ENCODE measurements at places on chromosomes 4 and X.
A peak's percentile ranks its signal among the peaks of the same experiment; 100 is the strongest.

DNA sequence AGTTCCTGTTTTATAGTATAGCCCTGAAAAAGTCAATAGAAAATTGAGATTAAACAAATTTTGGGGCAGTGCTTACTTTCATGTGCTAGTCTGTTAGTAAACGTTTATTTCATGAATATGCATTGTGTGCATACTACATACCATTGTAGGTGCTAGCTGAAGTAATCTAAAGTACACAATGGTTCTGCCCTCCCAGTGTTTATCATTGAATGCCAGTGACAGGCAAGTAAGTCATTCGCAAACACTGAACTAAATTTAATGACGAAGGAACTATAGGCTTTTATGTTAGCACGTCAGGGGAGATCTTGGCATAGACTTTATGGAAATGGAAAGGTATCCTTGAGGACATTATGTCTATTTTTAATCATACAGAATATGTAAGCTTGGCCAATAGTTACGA, 426.9 kb upstream of the EPHA5 start:
- no peak for DNase-seq

DNA sequence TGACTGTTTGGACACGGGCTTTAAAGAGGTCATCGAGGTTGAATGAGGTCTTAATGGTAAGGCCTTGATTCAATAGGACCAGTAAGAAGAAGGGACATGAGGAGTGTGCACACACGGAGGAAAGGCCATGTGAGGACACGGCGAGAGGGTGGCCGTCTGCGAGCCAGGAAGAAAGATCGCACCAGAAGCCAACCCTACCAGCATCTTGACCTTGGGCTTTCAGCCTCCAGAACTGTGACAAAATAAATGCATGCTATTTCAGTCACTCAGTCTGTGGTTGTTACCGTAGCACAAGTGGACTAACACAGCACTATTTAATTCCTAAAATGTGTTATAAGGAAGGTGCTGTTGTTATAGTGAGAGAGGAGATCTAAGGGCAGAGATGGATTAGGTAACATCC, 468.6 kb upstream of the FAT1 start:
- DNase-seq = no peak

DNA sequence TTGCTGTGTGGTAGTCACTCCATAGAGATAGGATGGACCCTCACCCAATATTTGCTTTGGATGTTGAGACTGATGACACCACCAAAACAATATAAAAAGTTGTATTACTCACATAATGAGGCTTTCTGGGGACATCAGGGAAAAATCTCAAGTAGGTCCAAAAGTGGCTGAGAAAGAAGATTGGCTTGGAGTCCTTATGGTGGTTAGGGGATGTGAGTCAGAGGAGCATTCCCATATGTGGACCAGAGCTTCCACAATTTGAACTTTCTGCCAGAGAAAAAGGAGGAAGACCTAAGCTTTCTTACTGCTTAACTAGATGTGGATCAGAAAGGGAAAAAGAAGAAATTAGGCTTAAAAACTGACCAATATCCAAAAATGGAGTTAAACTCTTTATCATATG, 460.5 kb downstream of the SH3BGRL start:
- no peak for DNase-seq

- peak; percentile 53 for DNase-seq
Observed at GRCh38 chr4:99885063-99885664, 9.1 kb downstream of the LAMTOR3 start.

DNA sequence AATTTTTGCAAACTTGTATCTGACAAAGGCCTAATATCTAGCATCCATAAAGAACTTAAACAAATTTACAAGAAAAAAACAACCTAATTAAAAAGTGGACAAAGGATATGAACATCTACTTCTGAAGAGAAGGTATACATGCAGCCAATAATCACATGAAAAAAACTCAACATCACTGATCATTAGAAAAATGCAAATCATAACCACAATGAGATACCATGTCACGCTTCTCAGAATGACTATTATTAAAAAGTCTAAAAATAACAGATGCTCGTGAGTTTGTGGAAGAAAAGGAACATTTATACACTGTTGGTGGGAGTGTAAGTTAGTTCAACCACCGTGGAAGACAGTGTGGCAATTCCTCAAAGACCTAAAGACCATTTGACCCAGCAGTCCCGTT, 24.0 kb downstream of the CEP44 start:
- no peak for DNase-seq

DNA sequence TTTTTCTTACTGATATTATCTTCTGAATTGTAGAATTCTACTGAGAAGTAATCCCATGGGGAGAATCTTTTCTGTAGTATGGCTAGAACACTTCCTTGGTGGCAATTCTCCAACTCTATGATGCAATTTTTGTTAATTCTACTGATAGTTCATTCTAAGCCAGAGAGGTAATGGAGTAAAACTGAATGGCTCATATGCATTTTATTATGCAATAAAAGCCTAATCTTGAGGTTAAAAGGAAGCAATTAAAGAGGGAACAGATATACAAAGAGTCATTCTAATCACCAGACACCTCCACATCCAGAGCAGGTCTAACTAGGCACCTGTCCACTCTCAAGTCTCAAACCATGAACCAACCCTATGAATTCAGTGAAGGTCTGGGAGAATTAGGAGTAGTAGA, 9.7 kb downstream of the RAP2C start:
- DNase-seq = no peak

GRCh38 chrX:66167431-66167830, 3.4 kb downstream of the HEPH start:
- no peak for DNase-seq

GRCh38 chrX:40171513-40172400, 74.0 kb upstream of the BCOR start:
- DNase-seq = no peak

- no peak for DNase-seq
Observed at GRCh38 chrX:6821730-6822129, 286.8 kb upstream of the VCX3A start.

DNA sequence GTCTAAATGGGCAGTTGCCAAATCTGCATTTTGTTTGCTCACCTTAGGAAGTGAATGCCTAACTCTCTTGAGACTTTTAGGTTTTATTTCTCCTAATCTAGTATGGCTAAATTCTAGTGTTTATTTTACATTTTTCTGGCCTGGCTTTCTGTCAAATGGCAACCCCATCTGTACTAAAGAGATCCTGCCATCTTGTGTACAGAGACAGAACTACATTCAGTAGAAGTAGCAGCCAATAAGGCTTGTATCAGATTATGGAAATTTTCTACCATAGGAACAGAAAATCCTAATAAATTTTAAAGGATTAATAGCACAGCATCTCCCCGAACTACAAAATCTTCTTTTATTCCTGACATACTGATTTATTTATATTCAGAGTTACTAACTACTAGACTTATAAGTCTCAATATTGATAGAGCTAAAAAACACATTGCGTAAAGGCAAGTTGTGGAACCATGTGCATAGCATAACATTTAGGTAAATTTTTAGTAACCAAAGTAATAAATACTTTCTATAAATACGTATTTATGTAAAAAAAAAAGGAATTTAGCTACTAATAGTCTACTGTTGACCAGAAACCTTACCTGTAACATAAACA, 45.5 kb downstream of the TMEM144 start:
- DNase-seq = peak; percentile 51

- no peak for DNase-seq
Observed at GRCh38 chrX:145821898-145822571, 4.4 kb downstream of the SLITRK2 start.

DNA sequence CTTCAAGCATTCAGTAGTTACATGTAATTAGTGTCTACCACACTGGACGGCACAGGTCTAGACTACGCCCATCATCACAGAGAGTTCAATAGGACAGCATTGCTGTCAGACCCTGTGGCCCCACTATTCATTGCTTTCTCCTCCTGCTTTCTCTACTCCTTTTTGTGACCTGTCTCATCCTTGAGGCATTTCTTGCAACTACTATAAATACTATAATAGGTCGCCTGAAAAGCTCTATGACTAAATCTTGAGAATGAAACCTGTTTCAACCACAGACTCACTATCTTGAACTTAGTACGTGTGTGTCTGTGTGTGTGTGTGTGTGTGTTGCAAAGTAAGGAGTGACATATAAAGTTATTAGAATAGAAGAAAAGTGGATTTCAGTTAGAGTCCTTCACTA, 252.9 kb upstream of the KLF3 start:
- DNase-seq = no peak

DNA sequence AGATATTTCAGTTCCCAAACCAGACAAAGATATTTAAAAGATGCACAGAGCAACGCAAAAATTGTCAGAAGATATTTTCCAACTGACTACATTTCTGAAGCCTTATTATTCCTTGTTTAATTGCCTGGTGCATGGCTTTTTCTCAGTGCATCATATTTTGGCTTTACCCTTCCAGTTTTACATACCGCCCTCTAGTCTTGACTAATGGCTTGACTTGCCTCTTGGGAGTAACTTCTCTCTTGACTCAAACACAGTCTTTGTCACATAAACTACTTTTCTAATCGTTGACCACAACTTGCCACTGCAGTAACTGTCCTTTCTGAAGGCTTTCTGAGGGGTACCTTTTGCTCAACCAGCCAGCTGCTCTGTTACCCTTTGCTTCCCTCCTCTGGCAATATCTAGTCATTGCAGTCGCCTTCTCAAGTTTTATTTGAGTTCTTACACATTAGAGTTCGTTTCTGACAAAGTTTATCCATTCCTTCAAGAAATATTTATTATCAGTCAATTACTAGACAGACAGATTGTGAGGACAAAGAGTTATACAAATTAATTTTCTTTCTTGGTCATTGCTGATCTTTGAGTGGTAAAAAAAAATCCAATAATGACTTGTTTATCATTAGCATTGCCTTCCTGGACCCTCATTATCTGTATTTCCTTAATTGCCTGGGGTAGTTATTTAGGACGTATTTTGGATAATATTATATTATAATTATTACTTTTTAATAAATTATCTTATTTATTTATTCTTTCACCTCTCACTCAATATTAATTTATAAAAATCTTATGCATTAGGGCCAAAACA, 506.9 kb upstream of the PCDH10 start:
- DNase-seq = peak; percentile 47

GRCh38 chr4:16857425-16857824, 41.0 kb downstream of the LDB2 start:
- no peak for DNase-seq

GRCh38 chr4:94410678-94411206, 41.0 kb upstream of the PDLIM5 start:
- peak; percentile 83 for DNase-seq

DNA sequence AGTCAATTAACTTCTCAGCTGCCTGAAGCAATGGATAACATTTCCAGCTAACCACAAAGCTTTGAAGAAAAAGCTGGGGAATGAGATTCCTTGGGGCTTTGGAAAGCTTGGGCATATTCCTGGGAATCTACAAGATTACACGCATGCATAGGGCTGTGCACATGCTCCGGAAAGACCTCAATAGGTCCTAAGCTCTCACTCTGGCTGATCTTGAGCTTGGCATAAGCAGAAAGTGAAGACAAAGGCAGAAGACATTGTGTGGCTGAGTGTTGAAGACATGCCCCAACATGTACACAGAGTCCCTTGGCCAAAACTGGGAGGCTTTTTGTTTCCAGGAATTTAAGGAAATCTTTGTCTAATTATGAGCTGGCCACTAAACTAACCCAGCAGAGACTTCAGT, 31.2 kb downstream of the ATG4A start:
- no peak for DNase-seq

- DNase-seq = peak; percentile 93
Observed at GRCh38 chr4:98260579-98261404, at the start of gene RAP1GDS1. TSS of gene RAP1GDS1 (plus strand) at chr4:98261384. CDS start at chr4:98261566, 182 bp downstream.

GRCh38 chr4:46850026-46850425, 59.0 kb downstream of the COX7B2 start:
- DNase-seq = no peak

DNA sequence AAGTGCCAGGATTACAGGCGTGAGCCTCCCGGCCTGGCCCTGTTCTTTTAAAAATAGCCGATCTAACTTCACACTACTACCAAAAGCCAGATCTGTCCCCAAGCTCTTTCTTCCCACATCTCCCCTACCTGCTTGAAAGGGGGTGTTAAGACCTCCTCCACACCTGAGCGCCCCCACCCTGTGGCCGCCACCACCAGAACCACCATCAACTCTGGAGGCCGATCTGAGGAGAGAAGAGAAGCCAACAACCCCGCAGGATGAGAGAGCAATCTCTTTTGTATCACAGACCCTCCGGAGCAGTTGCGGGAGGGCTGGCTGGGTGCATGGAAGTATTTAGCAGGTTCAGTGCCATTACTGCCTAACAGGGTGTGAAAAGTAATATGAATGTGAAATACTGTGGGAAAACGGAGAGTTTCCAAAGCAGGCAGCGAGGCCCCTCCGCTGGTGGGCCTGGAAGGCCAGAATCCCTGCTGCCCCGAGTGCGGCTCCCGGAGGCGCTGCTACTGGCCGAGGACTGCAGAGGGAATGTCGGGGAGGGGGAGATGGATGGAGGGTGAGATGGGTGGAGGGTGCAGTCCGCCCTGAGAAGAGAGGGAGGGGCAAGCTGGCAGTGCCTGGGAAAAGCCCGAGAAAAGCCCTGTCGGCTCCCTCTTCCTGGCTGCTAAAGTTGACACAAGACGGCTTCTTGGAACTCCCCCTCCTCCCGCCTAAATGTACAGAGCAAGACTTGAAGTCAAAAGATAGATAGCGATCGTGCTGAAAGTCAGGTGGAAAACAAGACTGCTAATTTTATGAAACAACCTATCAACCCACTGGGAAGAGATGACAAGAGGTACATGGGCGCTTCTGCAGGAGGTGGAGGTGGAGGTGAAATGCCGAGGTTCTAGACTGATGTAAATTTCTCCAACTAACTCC, 22.3 kb downstream of the HAND2 start:
- no peak for DNase-seq

GRCh38 chr4:80237992-80238391, 28.5 kb upstream of the FGF5 start:
- peak; percentile 65 for DNase-seq

GRCh38 chr4:99637174-99637573, 20.5 kb downstream of the C4orf54 start:
- no peak for DNase-seq

DNA sequence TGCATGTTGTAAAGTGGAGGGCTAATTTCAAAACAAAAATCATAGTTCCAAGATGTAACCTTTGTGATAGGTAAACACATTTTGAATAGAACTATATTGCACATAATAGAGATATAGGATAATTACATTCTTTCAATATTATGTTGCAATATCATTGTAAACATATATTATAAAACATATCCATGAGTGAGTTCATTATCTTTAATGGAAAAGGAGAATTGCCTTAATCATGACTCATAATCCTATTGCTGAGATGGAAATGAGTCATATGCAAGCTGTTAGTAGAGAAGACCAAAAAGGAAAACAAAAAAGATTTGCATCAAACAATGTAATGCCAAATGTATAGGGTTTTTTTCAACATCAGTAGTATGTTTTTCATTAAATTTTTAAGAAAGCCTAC, 73.7 kb upstream of the WDR44 start:
- DNase-seq = no peak

DNA sequence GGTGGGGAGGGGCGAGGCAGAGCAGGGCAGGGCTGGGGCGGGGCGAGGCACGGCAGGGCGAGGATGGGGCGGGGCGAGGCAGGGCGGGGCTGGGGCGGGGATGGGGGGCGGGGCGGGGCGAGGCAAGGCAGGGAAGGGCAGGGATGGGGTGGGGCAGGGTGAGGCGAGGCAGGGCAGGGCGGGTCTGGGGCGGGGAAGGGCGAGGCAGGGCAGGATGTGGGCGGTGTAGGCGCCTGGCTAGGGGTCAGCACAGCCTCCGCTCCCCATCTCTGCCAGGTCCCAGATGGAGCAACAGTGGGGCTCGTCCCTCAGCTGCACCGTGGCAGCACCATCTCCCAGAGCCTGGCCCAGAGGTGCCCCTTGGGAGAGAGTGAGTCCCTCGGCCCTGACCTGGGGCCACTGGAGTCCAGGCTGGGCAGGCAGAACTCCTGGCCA, 4.2 kb upstream of the SRPK3 start:
- no peak for DNase-seq

- no peak for DNase-seq
Observed at GRCh38 chr4:5913454-5913853, 20.6 kb upstream of the CRMP1 start.

All from ACHN (cell line).